ENCODE measurements at places on chromosomes 1 and 21. TPM values are rescaled to one million over a fixed set of nuclear protein-coding genes. Genes with fewer than 3 reads are reported as not detected.

DNA sequence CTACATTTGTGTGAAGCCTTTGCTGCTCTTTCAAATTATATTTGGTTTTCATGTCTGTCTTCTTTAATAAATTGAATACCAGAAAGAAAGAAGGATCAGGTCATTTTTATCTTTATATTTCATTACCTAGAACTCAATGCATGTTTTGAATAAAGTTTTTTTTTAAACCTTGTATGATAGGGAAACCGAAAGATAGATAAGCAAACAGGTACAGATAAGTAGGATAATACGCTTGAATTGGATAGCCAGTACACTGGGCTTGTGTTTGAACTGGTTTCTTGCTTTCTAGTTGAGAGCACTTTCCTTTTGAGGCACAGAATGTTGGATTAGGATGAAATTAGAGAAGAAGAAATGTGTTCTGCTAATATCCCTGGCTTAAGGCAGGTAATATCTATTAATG is 46.9 kb downstream of the PKN2 start:
- DNase-seq: no peak

- DNase-seq: no peak
Observed at GRCh38 chr1:96955307-96956012, 233.9 kb downstream of the PTBP2 start.

- no peak for DNase-seq
Observed at GRCh38 chr1:61579802-61580201, 145.1 kb downstream of the TM2D1 start.

CLCA4 gene
- not detected for total RNA-seq

DNA sequence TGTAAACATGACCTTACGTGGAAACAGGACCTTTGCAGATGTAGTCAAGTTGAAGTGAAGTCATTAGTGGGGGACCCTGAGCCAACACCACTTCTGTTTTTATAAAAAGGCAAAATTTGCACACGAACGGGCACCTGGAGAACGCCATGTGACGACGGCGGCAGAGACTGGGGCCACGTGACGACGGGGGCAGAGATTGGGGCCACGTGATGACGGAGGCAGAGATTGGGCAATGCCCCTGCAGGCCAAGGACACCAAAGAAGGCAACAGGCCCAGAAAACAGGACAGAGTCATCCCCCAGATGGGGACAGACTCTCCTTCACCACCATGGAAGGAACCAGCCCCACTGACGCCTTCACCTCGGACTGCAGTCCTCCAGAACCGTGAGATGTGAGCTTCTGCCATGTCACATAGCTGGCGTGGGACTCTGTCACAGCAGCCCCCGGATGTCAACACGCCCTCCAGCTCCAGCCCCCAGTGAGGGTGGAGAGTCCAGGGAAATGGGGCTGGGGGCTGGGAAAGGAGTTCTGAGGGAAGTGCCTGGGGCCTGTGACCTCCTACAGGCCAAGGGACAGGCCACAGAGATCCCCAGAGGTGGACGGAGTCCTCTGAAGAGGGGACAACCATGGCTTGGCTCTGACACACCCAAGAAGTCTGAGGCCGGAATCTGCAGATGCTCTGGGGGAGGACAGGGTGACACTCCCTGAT is 4.0 kb downstream of the KRTAP12-4 start:
- no peak for DNase-seq

DNA sequence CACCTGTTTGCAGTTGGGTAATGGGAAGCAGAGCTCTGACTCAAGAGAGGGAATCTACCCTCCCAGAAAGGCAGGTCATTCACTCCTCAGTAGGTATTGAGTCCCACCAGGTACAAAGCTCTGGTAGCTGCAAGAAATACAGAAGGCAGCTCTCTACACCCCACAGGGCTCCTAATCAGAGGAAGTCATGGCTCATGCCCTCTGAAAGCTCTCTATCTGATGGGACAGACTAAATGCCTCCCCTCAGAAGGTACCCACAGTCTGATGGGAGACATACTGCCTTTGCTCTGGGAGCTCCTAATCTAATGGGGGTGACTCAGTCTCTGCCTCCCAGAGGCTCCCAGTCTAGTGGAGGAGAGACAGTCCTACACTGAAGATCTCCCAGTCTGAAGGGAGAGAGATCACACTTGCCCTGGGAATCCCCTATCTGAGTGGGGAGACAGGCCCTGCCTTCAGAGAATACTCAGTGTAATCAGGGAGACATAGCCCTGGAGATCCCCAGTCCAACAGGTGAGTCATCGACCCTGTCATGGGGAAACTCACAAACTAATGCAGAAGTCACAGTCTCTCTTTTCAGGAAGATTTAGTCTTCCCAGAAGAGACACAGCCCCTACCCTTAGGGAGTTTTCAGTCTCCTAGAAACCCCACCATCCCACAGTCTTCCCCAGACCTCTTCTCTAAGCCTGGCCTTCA is 23.7 kb downstream of the CAMK1G start:
- peak; percentile 66 for DNase-seq

- no peak for DNase-seq
Observed at GRCh38 chr1:93715529-93716126, 34.0 kb upstream of the BCAR3 start.

GRCh38 chr1:31991182-31991581 is 22.5 kb upstream of the KHDRBS1 start:
- DNase-seq: no peak

ZNF691 gene
- total RNA-seq: 4.6 TPM

SLC2A5 gene
- total RNA-seq: under 0.01 TPM

DNA sequence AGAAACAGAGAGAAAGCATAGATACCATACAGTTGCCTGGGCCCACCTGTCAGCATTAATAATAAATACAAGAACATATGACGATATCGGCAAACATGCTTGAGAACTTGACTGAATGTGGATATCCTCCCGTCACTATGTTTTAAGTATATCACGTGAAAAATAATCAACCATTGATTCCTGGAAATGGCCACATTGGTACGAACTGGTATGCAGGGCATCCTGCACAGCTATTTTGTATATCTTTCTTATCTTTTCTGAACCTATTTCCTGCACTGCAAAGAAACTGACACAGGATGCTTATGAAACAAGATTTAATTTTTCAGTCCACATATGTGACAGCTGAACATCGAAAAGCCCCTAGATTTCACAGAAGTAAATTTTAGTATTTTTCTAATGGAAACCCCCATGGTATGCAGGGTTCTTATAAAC is 22.8 kb upstream of the RGS1 start:
- DNase-seq: no peak

DNA sequence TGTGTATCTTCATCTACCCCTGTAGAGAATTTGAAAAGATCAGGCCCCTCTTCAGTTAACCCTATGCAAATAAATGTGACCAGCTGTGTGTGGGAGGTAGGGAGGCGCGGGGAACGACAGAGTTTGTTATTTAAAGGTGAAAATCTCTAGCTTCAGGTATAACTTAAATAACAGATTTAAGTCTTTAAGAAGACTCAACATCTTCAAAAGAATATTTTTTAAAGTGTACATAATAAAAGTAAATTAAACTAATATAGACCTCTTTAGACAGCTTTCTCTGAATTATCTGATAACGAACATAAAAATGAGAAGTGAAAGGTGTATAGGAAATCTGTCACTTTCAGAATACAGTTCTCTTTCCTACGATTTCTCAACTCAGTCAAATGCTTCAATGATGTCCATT is 16.0 kb downstream of the ANGPTL3 start:
- DNase-seq: no peak

- DNase-seq: peak; percentile 72
Observed at GRCh38 chr1:199551967-199552565, 475.4 kb upstream of the NR5A2 start.

DNA sequence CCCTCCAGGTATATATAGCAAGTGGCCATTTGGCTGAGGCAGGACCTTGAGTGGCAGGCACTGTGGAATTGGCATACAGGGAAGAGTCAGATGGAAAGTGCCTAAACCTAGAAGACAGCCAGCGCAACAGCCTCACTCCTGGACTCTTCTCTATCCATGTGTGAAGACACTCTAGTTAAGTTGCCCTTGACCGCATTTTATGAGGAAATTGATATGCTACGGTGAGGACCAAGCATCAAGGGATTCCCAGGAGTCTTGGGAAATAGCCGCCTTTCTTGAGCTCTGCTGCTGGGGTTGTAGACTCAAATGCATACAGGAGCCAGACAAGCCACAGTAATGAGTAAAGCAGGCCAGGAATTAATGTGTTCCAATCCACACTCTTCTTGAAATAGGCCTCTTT is 145.9 kb upstream of the KAZN start:
- no peak for DNase-seq

DNA sequence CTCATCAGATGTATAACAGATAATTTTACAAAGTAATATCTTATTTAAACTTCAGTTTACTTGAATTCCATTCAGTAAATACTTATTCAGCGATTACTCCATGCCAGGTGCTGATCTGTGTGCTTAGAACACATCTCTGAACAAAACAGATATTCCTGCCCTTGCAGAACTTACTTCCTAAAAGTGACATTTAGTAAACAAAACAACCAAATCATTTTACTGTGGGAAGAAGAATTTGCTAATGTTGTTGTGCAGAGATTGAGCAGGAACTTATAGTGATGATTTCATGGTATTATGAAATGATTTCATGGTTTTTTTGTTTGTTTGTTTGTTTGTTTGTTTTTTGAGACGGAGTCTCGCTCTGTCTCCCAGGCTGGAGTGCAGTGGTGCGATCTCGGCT is 39.3 kb upstream of the WLS start:
- no peak for DNase-seq

KCNK1 gene
- total RNA-seq: under 0.01 TPM

GRCh38 chr1:227946624-227947385 is 927 bp downstream of the WNT9A start:
- DNase-seq: peak; percentile 87

DNA sequence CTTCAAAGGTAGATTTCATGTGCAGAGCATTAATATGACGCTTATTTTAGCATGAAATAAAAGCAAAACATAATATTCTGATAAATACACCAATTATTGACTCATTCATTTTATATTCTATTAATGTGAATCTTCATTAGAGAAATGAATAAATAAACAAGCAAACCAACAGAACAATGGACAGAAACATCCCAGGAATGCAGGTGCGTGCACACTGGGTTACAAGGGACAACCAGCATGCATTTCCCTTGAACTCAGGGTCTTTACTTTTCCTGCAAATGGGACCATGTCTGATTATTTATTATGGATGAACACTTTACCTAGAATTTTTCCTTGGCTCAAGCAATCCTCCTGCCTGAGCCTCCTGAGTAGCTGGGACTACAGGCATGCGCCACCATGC is 13.5 kb downstream of the LRRC53 start:
- no peak for DNase-seq

DNA sequence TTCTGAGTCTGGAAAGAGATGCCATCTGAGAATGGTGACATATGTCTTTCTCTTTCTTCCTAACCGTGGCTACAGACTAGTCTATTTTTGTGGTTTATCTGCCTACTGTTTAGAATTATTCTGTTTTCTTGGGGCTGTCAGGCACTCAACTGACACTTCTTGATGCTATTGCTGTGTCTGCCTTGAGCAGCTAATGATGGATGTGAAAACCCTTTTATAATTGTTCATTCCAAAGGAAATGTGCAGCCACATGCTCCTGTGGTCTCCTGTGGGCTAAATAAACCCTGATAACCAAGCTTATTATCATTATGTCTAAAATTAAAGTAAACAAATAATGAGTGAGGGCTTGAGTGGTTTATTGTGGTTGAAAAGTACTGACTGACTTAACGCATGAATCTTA is 52.7 kb upstream of the CXADR start:
- DNase-seq: no peak

GRCh38 chr1:233294913-233295236 is 650 bp downstream of the PCNX2 start:
- DNase-seq: peak; percentile 16

DNA sequence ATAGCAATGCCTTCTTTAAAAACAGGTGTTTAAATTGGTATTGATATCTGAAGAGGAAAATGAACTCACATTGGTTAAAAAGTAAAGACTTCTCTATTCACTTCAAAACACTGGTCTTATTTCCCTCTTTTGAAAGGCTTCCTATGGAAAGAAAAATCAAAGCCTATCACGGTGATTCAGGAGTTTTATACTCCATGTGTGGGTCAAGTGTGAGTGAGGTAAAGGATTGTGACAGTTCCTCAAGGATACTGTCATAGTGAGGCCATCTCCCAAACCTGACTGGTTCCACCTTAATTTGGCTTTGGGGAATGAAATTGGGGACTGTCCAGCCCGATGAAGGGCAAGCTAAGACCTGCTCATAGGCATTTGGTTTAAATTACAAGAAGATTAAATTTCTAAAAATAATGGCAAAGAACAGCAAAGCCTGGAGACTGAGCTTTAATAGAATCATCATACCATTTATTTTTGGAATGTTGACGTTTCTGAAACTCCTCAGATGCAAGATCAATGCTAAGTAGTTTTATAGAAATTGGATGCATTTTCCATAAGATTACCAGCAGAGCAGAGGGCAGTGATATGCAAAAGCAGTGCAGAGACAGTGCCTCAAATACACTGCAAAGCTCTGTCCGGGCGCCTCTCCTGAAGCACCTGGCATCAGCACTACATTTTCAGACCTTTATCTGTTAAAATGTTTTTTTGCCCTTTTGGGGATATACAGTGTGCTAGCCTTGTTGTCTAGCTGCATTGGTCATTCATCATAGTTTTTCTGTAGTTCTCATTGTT is 302.1 kb upstream of the SGIP1 start:
- DNase-seq: no peak

GRCh38 chr1:152658649-152659048 is 4.5 kb upstream of the LCE2D start:
- DNase-seq: no peak

DNA sequence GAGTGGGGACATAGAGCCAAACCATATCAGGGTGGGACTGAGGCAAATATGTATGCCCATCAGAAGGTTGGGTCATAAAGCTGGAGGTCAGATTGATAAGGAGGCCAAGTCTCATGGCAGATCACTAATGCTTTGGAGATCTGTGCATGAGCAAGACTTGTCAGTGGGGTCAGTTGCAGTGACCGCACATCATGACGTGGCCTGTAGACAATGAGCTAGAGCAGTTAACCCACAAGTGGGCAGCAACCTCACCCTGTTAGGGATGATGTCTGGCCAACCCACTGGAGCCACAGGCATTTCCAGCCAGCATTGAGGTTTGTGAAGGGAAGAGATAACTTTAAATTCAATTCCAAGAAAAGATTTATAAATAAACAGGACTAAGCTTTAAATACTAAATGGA is 66.7 kb downstream of the XCL1 start:
- DNase-seq: no peak

DNA sequence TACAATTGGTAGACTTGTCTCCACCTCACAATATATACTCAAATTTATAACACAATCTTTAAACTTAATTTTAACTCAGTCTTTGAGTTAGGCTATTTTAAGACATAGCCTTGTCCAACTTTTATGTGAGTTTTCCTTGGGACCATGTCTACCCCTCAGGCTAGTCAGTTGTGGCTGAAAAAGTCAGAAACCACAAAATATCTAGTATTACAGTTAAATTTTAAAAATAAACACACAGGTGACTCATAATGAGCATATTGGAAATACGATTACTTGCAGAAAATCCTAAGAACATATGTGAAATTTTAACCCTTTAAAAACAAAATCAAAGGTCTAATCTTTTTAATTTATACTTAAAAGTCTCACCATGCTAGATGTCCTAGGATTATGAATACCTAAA is 4.8 kb upstream of the ASB17 start:
- no peak for DNase-seq

PLA2G2C gene
- total RNA-seq: not detected

- DNase-seq: no peak
Observed at GRCh38 chr1:28864695-28865094, 49.7 kb upstream of the EPB41 start.

Measured in lung microvascular endothelial cell (primary cell).